Stromal cell of bone marrow (primary cell): ENCODE measurements at places on chromosomes 7 and 10.
A peak's percentile ranks its signal among the peaks of the same experiment; 100 is the strongest.

GRCh38 chr7:39987641-39988347, 37.7 kb downstream of the CDK13 start:
- DNase-seq = no peak

DNA sequence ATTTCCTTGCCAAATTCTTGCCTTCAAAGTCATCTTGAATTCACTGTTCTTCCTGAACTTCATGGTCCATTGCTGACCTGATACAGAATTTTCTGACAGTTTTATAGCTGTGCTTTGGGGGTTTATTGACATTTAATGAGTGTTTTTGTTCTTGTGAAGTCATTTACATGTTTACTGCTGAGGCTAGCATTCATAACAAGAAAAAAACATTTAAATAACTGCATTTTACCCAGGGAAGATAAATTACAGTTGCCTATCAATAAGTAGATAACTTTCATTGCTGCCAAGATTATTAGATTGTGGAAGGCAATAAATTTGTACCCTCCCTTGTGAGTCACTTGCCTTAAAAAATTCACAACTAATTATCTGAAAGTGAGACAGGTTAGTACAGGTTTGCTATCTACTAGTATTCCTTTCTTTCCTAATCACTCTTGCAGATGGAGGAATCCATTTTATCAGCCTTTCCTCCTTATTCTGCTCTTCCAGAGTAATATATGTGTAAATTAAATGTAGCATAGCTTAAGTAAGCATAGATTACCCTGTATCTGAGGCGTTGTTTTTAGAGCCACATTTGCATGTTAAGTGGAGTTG, 178.4 kb downstream of the EXOC4 start:
- DNase-seq = no peak

DNA sequence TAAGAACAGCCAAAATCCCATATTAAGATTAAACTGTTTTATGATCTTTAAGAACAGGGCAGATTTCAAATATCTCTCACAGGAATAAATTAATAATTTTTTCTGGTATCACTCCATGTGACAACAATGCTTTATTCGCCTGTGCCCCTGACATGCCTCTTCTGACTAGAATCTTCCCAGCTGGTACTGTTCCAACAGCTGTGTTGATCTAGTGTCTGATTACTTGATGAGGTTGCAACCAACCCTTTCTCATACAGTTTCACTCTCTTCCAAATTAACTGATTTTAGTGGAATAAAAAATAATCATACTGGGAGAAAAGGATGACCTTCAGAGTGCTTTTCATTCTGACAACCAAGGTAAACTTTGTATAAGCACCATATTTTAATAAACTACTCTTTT, 151.9 kb downstream of the CHRM2 start:
- no peak for DNase-seq

GRCh38 chr7:76260171-76260703, 42.2 kb upstream of the HSPB1 start:
- DNase-seq = no peak

DNA sequence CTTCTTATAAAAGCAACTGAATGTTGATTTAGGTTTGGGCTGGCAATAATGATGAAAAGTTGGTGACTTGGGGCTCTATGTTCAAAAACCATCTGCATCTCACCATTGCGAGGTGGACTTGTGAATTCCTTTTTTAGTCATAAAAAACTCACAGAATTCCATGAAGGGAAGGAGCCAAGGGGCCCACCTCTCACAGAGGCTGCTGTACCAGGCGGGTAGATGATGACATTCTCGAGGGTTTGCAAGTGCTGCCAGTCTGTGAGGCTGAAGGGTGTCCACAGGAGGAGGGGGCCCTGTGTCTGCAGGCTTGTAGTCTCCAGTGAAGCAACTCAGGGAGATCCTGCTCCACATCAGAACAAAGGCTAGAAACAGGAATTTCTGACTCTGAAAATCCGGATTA, 195.5 kb upstream of the ZNF32 start:
- DNase-seq = no peak

DNA sequence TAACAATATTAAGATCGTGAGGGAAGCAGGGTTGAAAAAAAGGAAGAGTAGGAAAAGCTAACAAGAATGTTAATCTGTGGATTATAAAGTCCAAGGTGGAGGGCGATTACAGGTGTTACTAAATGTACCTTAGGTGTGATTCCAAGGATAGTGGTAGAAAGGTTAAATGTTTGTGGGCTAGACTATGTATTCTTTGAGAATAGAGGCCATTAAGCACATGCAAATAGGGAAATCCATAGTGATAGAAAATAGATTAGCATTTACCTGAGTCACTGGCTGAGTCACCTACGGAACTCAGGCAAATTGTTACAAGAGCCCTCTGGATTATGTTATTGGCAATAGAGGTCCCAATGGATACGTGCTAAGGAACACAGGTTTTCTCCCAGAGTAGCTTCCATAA, 9.0 kb downstream of the MGAM2 start:
- DNase-seq = no peak

- no peak for DNase-seq
Observed at GRCh38 chr7:80496586-80496985, 15.3 kb downstream of the GNAT3 start.

DNA sequence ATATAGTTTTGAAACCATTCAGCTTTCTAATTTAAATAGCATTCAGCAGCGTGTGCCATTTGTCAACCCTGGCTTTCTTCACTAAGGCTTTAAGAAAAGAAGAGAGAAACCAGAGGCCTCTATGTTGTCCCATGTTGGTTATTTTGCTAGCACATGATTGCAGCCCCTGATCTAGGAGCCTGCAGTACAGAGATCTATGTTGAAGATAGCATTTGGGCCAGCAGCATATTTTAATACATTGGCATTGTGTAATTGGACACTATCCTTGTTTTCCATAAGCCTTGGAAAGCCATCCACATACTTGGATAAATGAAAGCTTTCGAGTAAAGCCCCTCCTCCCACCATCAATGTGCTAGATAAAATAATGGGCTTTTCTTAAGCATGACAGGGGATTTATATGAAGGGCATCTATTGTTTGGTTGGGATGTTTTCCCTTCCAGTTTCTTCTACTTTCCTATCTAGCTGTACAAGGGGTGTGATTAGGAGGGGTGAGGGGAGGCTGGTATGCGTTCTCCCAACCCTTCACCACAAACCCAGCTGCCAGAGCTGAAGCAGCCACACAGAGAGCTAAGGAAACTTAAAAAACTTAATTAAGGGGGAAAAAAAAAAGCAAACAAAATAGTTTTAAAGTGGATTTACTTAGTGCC, 23.1 kb upstream of the SDHAF3 start:
- no peak for DNase-seq

- DNase-seq = no peak
Observed at GRCh38 chr10:115945701-115946445, 327.1 kb downstream of the GFRA1 start.

GRCh38 chr7:116210345-116211005, at the start of gene TES:
TES (plus strand) TSS chr7:116210539; CDS start chr7:116210708, 169 bp downstream.
- no peak for DNase-seq

GRCh38 chr10:7445474-7446185, 34.8 kb upstream of the SFMBT2 start:
- DNase-seq = no peak

DNA sequence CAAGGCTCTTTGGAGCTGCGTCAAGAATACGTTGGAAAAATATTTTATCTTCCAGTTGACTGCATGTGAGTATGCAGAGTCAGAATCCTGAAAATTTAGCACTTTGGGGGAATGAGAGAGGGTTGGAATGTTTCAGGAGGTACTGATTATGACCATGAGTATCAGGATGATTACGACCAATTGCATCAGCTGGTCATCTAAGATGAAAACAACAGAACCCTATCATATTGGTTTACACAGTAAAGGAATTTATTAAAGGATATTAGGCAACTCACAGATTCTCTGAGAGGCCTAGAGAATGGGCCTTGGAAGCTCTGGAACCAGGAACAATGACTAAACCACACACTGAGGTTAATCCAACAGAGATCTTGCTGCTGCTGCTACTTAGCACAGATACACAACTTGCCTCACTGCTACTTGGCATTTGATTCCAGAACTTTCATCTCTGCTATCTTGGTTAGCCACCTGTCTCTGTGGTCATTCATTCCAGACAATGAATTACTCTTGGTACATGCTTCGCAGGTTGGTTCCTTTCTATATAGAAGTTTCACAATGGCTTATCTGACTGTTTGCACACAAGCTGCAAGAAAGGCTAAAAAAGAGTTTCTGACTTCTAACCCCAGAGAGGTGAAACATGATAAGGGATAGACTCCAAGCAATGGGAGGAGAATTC, 68.0 kb upstream of the CTTNBP2 start:
- DNase-seq = peak; percentile 2

- DNase-seq = no peak
Observed at GRCh38 chr7:82343716-82344115, 99.9 kb downstream of the CACNA2D1 start.

- DNase-seq = no peak
Observed at GRCh38 chr10:131198843-131199242, 112.7 kb downstream of the TCERG1L start.

DNA sequence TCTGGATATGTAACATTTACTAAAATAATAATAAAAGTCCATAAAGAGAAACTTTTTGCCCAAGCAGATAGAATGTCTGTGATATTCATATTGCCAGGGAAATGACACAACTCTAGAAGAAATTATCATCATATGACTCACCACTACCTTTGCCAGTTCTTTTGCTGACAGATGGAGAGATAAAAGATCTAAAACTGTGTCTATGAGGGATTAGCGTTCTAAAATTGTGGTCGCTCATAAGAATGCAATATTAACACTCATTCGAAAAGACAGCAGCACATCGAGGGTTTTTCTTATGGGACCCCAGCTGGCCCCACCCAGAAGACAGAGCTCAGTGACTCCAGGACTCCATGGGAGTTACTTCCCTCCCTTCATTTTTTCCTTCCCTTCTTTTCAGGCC, 16.6 kb upstream of the LANCL2 start:
- peak; percentile 48 for DNase-seq

- peak; percentile 61 for DNase-seq
Observed at GRCh38 chr7:36653008-36653662, 71.2 kb downstream of the AOAH start.

GRCh38 chr10:114856544-114857287, 35.1 kb downstream of the FHIP2A start:
- DNase-seq = no peak

GRCh38 chr10:88880282-88881076, 434 bp downstream of the STAMBPL1 start:
- peak; percentile 68 for DNase-seq

DNA sequence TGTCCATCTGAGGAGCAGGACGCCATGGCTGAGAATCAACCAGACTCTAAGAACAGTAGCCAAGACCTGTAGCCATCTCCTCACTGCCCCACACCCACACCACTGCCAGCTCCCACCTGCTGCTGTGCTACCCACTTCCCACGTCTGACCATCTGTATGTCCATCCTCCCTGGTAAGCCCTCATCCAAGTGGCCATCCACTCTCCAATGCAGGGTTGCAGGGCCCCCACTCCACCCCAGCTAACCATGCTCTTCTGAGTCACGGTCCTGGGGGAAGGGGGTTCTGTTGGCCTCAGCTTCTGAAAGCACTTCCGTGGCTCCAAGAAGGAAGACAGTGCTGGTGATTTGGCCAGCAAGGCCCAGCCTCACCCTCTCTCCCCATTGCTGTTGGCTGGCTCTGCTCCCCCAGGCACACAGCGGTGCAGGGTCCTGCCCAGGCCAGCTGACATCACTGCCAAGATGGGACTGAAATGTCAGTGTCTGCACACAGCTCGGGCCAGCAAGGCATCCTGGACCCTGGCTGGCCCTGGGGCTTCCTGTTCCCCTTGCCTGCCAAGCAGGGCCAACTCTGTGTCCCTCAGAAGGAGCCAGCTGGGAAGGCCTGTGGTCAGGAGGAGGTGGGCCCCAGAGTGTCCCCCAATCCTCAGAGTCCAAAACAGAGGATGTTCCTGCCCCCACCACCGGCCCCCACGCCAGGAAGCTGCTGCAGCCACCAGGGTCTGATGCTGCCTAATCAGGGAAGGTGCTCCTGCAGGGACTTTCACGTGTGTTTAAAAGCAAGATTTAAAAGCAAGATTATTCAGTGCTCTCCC, 17.5 kb downstream of the RASGEF1A start:
- DNase-seq = no peak

DNA sequence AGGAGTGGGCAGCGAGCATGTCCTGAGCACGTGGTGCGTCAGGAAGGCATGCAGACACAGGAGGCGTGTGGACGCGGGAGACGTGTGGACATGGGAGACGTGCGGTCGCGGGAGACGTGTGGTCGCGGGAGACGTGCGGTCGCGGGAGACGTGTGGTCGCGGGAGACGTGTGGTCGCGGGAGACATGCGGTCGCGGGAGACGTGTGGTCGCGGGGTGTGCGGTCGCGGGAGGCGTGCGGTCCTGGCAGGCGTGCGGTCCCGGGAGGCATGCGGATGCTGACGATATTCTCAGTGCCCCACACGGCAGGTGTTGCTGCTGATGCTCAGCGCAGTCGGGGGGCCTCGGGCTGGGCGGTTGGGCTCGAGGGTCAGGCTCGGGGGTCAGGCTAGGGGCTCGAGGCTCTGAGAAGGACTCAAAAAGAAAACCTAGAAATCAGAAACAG, 94.2 kb downstream of the NKX6-2 start:
- DNase-seq = no peak

DNA sequence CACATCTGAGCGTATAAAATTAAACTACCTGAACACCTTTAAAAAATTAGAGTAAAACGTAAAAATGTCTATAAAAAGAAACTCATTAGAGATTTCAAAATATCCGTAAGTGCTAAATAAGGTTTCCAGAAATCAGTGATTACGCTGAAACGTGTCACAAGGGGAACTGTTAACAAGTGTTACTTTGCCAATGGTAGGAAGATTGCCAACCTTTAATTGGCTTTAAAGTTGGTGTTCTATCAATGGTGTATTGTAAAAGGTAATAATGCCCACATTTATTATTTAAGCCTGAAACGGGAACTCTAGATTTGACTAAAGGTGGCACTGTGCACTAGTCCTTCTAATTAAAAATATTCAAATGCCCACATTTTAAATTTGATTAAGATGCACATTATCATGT, 37.8 kb upstream of the HIBADH start:
- no peak for DNase-seq

GRCh38 chr10:107442035-107442505, 277.6 kb upstream of the SORCS1 start:
- peak; percentile 30 for DNase-seq

- DNase-seq = no peak
Observed at GRCh38 chr10:22475651-22476600, 130.6 kb downstream of the SPAG6 start.
